ENCODE measurements at places on chromosomes 2 and 18. TPM values are rescaled to one million over a fixed set of nuclear protein-coding genes. Genes with fewer than 3 reads are reported as not detected.

TRIM43 gene
- total RNA-seq = not detected

AMER3 gene
- not detected for total RNA-seq

MC5R gene
- 0.22 TPM for total RNA-seq

POTEI gene
- not detected for total RNA-seq

DYNC1I2 gene
- total RNA-seq = 65.5 TPM

CRYBA2 gene
- not detected for total RNA-seq

GBX2 gene
- total RNA-seq = not detected

WBP1 gene
- total RNA-seq = 173 TPM

MC4R gene
- total RNA-seq = not detected

ZSWIM2 gene
- total RNA-seq = not detected

GTF3C2 gene
- total RNA-seq = 56.7 TPM

FOXI3 gene
- total RNA-seq = not detected

PDE1A gene
- total RNA-seq = 7.2 TPM

IL1B gene
- 0.84 TPM for total RNA-seq

CD8A gene
- total RNA-seq = 1.8 TPM

TSPYL6 gene
- not detected for total RNA-seq

AFF3 gene
- total RNA-seq = 1.9 TPM

ASB18 gene
- total RNA-seq = not detected

AGBL5 gene
- total RNA-seq = 28.8 TPM

UPP2 gene
- total RNA-seq = not detected

PLCL1 gene
- total RNA-seq = 4.1 TPM

CCDC150 gene
- 0.61 TPM for total RNA-seq

REG3G gene
- 3.4 TPM for total RNA-seq

DUSP19 gene
- total RNA-seq = 2.4 TPM

TDRD15 gene
- not detected for total RNA-seq
